Stimulated activated CD4-positive, alpha-beta T cell treated with anti-CD3 and anti-CD28 coated beads, Interleukin-4, amount 100 ng/mL, for 1 hour (primary cell): ENCODE measurements at places on chromosomes 13 and 19.

- no peak for DNase-seq
Observed at GRCh38 chr13:30065181-30065580, 214.8 kb upstream of the UBL3 start.

- peak; percentile 77 for DNase-seq
Observed at GRCh38 chr19:12766051-12766521, 9.3 kb downstream of the HOOK2 start.

DNA sequence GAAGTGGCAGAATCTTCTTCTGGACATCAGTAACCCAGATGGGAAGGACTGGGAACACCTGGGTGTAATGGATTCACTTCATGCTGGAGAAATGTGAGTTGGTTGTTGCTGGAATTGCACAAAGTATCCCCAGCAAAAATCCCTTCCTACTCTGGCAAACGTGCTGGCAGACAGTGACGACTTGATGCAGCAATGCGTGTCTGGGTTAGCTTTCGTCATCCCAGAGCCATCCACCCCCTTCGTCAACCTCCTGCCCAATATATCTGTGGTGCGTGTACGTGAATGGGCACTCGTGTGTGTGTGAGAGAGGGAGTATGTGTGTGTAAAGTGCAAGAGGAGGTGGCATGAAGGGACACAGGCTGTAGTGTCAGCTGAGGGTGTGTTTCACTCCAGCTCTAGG lies 70.9 kb downstream of the TM9SF2 start:
- DNase-seq = no peak

DNA sequence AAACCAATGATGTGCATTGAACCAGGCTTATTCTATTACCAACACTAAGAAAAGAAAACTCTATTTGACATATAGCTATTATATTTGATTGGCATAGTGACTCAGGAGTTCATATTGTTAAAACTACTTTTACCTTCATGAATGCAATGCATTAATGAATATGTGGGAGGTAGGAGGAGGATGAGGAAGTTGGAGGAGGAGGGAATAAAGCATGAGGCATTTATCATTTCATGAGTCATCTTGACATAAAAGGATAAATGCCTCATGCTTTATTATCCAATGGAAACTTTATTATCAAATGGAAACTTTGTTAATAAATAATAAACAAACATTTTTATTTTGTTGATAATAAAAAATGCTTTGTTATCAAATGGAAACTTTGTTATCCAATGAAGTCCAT lies 116.5 kb downstream of the SPRY2 start:
- no peak for DNase-seq

DNA sequence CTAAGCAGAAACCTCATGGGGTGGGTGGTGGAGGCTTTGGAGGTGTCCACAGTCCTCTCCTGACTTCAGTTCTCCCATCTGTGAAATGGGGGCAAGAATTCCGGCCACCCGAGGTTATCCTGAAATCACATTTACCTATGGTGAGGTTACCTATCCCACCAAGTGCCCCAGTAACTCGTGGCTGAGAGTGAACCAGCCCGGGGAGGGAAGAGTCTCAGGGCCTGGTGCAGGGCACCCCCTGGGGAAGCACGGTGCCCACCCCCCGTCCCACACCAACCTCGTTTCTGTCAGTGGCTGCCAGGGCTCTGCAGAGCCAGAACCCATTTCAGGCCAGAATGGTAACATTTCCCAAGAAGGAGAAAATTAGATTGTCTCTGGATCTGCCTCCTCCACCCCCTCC lies 83.7 kb upstream of the VSTM2B start:
- DNase-seq = no peak

- no peak for DNase-seq
Observed at GRCh38 chr19:39190768-39191167, 6.0 kb upstream of the NCCRP1 start.

- DNase-seq = no peak
Observed at GRCh38 chr19:57947088-57947418, 453 bp downstream of the ZNF256 start.
